ENCODE measurements at places on chromosomes 2 and 18. TPM values are rescaled to one million over a fixed set of nuclear protein-coding genes. Genes with fewer than 3 reads are reported as not detected.

- DNase-seq: no peak
- H3K36me3 ChIP-seq: no peaks in the 10 kb centered on the region
- no peaks in the 10 kb centered on the region for H3K4me1 ChIP-seq
These were observed 813.0 kb upstream of the ID2 start for GRCh38 chr2:7868836-7869235.

- DNase-seq: no peak
- no peaks in the 10 kb centered on the region for H3K27me3 ChIP-seq
- no peak overlapping the region for H3K4me3 ChIP-seq
- no peak overlapping the region for H3K27ac ChIP-seq
These were observed 24.2 kb upstream of the SCYGR1 start for GRCh38 chr2:227411990-227412350.

DNA sequence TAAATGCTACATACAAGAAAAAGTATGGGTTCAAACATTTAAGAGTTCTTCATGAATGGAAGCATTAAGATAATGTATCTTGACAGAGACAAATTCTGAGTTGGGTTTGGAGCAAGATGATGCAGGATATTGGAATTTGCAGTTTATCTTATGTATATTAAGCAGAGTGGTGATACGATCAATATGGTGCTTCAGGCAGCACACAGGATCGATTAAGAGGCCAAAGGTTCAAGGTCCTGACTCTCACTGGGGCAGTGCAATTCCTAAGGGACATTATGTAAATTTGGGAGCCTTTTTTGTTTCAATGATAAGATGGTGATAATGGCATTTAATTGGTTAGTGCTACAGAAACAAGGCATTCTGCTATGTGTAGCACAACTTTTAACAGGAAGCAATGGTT, 381.9 kb downstream of the KCNJ3 start:
- H3K4me3 ChIP-seq: no peak overlapping the region
- no peaks in the 10 kb centered on the region for H3K36me3 ChIP-seq
- H3K27ac ChIP-seq: no peak overlapping the region
- H3K27me3 ChIP-seq: no peaks in the 10 kb centered on the region

DNA sequence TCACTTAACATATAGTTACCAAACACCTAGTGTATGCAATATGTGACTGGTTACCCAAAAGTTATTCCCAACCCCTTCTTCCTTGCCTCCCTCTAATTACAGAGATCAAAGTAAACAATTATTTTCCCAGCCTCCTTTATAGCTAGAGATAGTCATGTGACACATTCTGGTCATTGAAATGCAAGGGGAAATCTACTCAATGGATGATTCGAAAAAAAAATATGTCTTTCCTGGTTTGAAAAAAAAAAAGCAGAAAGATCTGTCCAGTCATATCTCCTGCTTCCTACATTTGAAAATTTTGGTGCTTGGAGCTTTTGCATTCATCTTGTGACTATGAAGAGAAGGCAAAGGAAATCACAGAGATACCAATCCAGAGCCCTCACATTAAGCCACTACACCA, 27.6 kb upstream of the UGP2 start:
- no peaks in the 10 kb centered on the region for H3K36me3 ChIP-seq
- no peaks in the 10 kb centered on the region for H3K4me1 ChIP-seq
- H3K27ac ChIP-seq: no peak overlapping the region
- H3K4me3 ChIP-seq: no peak overlapping the region
- DNase-seq: no peak
- H3K27me3 ChIP-seq: no peaks in the 10 kb centered on the region

DNA sequence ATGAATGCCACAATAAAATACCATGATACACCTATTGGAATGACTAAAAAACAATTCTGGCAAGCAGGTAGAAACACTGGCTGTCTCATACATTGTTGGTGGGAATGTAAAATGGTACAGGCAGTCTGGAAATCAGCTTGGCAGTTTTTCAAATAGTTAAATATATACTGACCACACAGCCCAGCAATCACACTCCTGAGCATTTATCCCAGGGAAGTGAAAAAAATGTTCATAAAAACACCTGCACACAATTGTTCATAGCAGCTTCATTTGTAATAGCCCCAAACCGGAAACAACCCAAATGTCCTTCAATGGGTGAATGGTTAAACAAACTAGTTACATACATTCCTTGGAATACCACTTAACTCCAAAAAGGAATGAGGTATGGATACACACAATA, 137.2 kb downstream of the TFCP2L1 start:
- H3K4me1 ChIP-seq: no peaks in the 10 kb centered on the region
- DNase-seq: no peak

- H3K36me3 ChIP-seq: no peaks in the 10 kb centered on the region
- DNase-seq: no peak
- H3K27me3 ChIP-seq: no peaks in the 10 kb centered on the region
These were observed 334.4 kb upstream of the TRIB2 start for GRCh38 chr2:12382366-12382765.

DNA sequence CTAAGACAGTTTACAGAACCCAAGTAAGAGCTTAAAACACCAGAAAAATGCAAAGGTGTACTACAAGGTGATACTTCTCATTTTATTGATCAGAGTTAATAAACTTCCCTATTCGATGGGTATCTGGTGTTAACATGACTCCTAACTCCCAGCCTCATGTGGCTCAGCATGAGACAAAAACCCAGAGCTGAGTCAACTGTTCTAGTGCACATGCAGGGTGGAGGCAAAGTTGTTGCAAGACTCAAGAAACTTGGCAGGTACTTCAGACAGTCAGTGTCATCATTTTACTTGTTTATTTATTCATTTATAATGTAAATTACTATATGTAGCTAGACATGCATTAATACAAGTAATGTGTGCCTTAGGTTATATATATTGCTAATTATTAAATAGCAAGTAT, 216.6 kb upstream of the DSEL start:
- no peaks in the 10 kb centered on the region for H3K4me1 ChIP-seq
- H3K27ac ChIP-seq: no peak overlapping the region
- DNase-seq: no peak
- no peak overlapping the region for H3K4me3 ChIP-seq

DNA sequence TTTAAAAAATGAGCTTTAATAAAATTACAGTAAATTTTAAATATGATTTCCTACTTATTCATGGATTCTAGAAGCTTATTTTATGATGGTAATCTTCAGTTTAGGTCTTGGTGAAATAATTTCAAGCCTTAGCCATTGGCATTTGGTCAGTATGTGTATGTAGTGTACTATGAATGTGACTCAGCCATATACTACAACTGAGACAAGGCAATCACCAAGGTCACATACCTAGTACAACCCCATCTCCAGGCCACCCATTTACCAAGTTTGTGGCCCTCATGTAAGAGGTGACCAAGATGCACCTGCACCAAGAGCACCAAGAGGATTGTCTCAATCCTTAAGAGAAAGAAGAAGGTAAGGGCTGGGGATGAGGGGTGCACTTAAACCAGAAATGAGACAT, 54.8 kb upstream of the FRZB start:
- H3K4me1 ChIP-seq: peaks cover 2% of the 10 kb centered on the region
- H3K27me3 ChIP-seq: no peaks in the 10 kb centered on the region

DNA sequence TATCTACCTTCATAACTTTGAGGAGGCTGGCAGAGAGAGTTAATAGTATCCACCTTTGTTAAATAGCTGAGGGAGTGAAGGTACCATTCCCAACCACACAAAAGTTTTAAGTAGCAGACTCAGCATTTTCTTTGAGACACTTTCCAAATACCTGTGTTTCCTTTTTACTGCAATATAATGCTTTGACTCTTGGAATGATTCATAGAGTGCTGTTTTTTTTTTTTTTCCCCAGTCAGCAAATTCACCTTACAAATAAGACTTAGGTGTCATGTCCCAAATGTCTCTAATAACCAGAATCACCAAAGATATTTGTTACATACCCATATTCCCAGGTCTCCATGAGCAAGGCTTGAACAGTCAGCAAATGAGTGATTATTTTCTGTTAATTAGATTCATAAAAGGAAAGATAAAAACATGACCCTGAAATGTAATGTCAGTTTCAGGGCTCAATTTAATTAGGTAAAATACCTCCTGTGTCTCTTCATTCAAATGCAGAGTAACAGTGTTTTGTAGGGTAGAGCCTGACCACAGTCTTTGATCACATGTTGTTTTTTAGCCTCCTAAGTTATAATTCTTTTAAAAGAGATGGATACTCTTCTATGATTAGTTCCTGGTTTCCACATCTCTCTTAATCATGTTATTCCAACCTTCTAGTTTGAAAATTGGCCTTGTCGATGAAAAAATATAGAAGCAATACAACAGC, 39.9 kb downstream of the SLC5A7 start:
- no peaks in the 10 kb centered on the region for H3K4me1 ChIP-seq
- H3K27me3 ChIP-seq: no peaks in the 10 kb centered on the region
- no peak overlapping the region for H3K27ac ChIP-seq
- H3K36me3 ChIP-seq: no peaks in the 10 kb centered on the region
- DNase-seq: no peak

DNA sequence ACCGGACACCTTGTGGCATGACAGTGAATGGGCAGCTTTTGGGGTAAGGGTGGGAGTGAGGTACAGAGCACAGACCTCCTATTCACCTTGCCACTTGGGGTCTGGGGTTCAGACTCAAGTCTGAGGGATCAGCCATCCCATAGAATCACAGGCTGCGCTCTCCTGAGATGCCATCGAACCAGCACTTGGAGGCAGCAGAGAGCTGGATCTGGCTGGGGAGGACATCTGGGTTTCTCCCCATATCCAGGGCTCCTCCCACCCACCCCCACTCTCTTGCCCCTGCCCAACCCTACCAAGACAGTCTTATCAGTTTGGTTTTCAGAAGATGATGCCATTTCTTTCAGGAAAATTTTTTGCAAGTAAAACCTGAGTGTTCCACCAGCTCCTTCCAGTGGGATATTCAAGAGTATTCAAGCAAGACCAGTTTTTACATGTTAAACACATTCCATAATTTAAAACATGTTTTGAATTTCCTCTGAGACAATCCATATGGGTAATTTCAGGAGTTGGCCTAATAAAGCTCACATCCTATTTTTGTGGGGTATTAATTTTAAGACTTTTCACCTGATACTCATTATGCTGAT, 29.2 kb upstream of the TEX44 start:
- DNase-seq: peak; percentile 79
- no peaks in the 10 kb centered on the region for H3K36me3 ChIP-seq
- H3K27ac ChIP-seq: no peak overlapping the region
- no peaks in the 10 kb centered on the region for H3K4me1 ChIP-seq

DNA sequence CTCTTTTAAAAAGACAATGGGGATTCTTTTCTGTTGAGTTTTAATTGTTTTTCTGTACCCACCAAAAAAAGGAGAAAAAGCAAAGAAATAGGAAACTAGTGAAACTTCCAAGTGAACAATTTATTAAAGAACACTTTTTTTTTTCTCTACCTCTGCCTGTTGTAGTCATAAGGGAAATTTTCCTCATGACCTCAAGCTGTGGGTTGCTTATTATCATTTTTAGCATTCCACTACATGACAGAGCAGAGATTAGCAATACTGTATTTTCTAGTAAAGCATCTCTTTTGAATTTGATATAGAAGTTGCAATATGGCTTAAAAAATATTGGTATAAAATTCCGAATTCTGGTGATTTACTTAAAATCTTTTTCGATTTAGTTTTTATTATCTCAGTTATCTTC, 87.9 kb upstream of the LRRTM1 start:
- H3K27ac ChIP-seq: no peak overlapping the region
- H3K4me1 ChIP-seq: no peaks in the 10 kb centered on the region
- H3K36me3 ChIP-seq: no peaks in the 10 kb centered on the region
- H3K27me3 ChIP-seq: no peaks in the 10 kb centered on the region
- DNase-seq: no peak

- no peaks in the 10 kb centered on the region for H3K36me3 ChIP-seq
- H3K27ac ChIP-seq: no peak overlapping the region
- no peak for DNase-seq
- H3K4me1 ChIP-seq: no peaks in the 10 kb centered on the region
- H3K4me3 ChIP-seq: no peak overlapping the region
These were observed 288.1 kb upstream of the CELF4 start for GRCh38 chr18:37853706-37854105.

GRCh38 chr2:120921457-120921856, 185.8 kb downstream of the GLI2 start:
- DNase-seq: no peak
- H3K36me3 ChIP-seq: no peaks in the 10 kb centered on the region

- DNase-seq: no peak
- no peaks in the 10 kb centered on the region for H3K4me1 ChIP-seq
- no peak overlapping the region for H3K4me3 ChIP-seq
These were observed 28.8 kb downstream of the CNGA3 start for GRCh38 chr2:98374958-98375570.

- no peak for DNase-seq
These were observed 369.3 kb upstream of the RND3 start for GRCh38 chr2:150856596-150857281.

GRCh38 chr2:222938327-222938726, 77.5 kb downstream of the ACSL3 start:
- H3K4me3 ChIP-seq: no peak overlapping the region
- no peak overlapping the region for H3K27ac ChIP-seq
- no peaks in the 10 kb centered on the region for H3K27me3 ChIP-seq
- H3K36me3 ChIP-seq: peaks cover 8% of the 10 kb centered on the region

DNA sequence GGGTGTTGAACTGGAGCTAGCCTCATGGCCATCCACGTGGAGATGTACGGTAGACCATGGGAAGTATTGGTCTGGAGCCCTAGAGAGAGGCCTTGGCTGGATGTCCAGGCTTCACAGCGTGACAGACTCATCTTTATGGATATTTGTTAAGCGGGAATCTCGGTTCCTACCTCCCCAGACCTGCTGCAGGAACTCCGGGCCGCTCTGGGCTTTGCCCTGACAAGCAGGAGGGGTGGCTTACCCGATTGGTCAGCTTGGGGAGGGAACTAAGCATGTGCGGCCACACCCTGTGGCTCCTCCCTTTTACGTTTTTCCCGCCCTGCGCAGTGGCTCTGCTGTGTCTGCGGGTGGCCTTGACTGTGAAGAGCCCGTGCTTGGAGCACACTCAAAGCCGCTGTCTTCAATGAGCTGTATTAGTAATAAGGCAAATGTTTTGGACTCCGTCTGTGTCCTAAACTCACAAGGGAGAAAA, 52.3 kb downstream of the PAPOLG start:
- H3K4me3 ChIP-seq: no peak overlapping the region
- H3K36me3 ChIP-seq: no peaks in the 10 kb centered on the region
- no peak overlapping the region for H3K27ac ChIP-seq
- DNase-seq: peak; percentile 43
- no peaks in the 10 kb centered on the region for H3K4me1 ChIP-seq
- H3K27me3 ChIP-seq: no peaks in the 10 kb centered on the region

The PPP1R1C gene
- polyA plus RNA-seq: 1.4 TPM

The DSG4 gene
- polyA plus RNA-seq: not detected

The IL36G gene
- polyA plus RNA-seq: not detected

The NEU2 gene
- polyA plus RNA-seq: not detected

The RGPD4 gene
- polyA plus RNA-seq: not detected

The UGT1A8 gene
- not detected for polyA plus RNA-seq

The SYT4 gene
- 0.38 TPM for polyA plus RNA-seq

The IKZF2 gene
- 1.4 TPM for polyA plus RNA-seq

The CIB4 gene
- polyA plus RNA-seq: not detected

The RNF144A gene
- polyA plus RNA-seq: 1.6 TPM

The APCDD1 gene
- polyA plus RNA-seq: 45.5 TPM

The CCDC85A gene
- 0.28 TPM for polyA plus RNA-seq

Data from aorta (tissue), 5 donors.